ENCODE measurements at places on chromosomes 11 and 22.

DNA sequence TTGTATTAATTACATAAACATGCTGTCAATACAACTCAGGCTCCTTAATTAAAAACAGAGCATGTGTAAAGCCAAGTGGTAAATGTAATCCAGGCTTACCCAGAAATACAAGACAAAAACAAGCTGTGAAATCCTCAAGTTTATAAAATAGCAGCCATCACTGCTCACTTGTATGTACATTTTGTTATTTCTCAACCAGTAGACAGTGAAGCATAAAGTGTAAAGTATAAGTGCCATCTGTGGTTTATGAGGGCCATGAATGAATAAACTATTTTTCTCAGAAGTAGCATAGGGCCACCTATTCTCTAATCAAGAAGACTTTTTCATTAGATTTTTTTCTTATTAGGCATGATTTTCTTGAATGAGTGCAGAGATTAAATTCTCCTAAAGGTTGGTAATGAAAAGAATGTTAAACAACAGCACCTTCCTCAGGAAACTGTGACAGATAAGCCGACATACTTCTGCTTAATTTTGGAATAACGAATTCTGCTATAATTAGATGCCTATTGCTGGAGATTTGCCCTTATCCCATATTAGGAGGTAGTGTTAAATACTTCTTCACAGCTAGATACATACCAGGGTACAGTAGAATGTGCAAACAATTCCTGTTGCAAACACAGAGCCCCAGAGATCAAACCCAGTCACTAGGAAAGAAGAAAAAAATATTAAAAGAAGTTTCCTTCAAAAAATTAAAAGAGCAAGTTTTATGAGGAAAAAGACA is 13.0 kb downstream of the SLC5A12 start:
- H3K4me3 ChIP-seq: no peak overlapping the region
- H3K27ac ChIP-seq: no peak overlapping the region
- H3K36me3 ChIP-seq: no peaks in the 10 kb centered on the region
- H3K4me1 ChIP-seq: no peaks in the 10 kb centered on the region
- no peak for DNase-seq

DNA sequence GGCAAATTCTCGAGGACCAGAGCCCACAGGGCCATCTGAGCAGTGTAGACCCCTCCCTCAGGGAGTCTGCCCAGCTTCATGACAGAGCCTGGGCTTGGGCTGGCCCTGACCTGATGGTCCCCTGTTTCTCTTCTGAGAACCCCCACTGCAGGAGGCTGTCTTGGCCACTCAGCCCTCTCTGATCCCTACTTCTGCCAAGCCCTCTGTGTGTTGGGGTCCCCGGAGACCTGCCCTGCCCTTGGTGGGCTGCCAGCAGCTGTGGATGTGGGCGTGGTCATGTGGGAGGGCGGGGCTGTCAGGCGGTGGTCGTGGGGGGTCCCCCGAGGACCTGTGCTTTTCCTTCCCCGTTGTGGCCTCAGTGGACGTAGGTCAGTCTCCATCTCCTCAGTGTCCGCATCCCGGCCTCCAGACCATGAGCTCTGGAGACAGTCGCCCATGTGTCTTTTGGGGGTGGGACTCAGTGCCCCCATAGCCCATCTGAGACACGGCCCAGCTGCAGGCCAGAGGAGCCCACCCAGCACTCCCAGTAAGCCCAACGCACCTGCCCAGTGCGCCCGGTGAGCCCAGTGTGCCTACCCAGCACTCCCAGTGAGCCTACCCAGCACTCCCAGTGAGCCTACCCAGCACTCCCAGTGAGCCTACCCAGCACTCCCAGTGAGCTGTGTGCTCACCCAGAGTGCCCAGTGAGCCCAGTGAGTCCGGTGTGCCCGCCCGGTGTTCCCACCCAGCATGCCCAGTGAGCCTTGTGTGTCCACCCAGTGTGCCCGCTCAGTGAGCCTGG is 409.2 kb downstream of the TBC1D22A start:
- no peaks in the 10 kb centered on the region for H3K4me1 ChIP-seq
- H3K36me3 ChIP-seq: no peaks in the 10 kb centered on the region
- H3K27ac ChIP-seq: no peak overlapping the region
- DNase-seq: no peak
- no peaks in the 10 kb centered on the region for H3K27me3 ChIP-seq

DNA sequence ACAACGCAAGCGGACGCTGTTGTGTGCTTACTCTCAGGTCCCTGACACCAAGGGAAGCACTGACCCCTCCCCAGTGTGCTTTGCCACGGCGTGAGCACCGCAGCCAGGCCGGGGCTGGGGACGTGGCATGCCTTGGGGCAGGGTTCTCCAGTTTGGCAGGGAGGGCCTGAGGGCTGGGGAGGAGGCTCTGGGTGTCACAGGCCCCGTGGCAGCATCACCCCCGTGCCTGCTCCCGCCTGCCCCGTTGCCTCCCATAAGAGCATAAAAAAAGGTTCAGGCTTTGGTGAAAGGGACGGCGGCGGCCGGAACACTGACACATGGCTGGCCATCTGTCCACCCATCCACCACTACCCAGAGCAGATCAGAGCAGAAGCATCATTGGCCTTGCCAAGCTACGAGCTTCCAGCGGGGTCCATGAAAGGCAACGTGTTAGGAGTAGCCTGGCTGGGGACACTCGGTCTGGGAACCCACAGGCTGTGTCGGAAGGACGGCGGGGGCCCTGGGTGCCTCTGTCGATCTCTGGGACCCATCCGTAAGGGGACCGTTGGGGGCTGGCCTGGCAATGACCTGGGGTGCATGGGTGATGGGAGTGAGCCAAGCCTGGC is 183.0 kb downstream of the IGLL1 start:
- no peaks in the 10 kb centered on the region for H3K36me3 ChIP-seq
- H3K27me3 ChIP-seq: no peaks in the 10 kb centered on the region
- no peak overlapping the region for H3K27ac ChIP-seq
- DNase-seq: no peak

- H3K4me1 ChIP-seq: no peaks in the 10 kb centered on the region
- no peak for DNase-seq
- H3K27me3 ChIP-seq: no peaks in the 10 kb centered on the region
- H3K36me3 ChIP-seq: no peaks in the 10 kb centered on the region
- H3K4me3 ChIP-seq: no peak overlapping the region
Measured at GRCh38 chr11:93212094-93212493, 14.3 kb upstream of the SLC36A4 start.

DNA sequence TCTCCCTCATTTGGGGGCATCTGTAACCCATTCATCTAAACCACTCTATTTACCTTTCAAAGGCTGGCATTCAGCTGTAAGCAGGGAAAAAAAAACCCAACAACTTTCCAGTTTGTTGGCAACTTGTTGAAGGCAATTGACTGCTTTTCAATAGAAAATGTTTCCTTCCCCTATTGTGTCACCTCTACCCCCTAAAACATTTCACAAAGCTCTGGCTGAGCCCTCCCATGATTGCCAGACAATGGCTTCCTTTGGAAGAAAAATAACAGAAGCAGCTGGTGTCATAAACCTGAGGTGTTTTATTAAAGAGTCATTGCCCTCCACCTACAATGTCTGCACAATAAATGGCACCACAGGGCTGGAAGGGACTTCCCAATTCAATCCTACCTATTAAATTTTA is 22.1 kb upstream of the PSMA1 start:
- no peaks in the 10 kb centered on the region for H3K36me3 ChIP-seq
- no peak for DNase-seq
- no peak overlapping the region for H3K27ac ChIP-seq
- no peak overlapping the region for H3K4me3 ChIP-seq
- no peaks in the 10 kb centered on the region for H3K27me3 ChIP-seq

- H3K4me1 ChIP-seq: no peaks in the 10 kb centered on the region
- H3K27ac ChIP-seq: no peak overlapping the region
- H3K27me3 ChIP-seq: no peaks in the 10 kb centered on the region
- no peak for DNase-seq
- H3K4me3 ChIP-seq: no peak overlapping the region
- peaks cover 28% of the 10 kb centered on the region for H3K36me3 ChIP-seq
Measured at GRCh38 chr22:39416319-39416718, 16.7 kb downstream of the TAB1 start.

- no peak overlapping the region for H3K4me3 ChIP-seq
- peaks cover 4% of the 10 kb centered on the region for H3K27me3 ChIP-seq
- H3K36me3 ChIP-seq: no peaks in the 10 kb centered on the region
- DNase-seq: no peak
- peaks cover 8% of the 10 kb centered on the region for H3K4me1 ChIP-seq
Measured at GRCh38 chr11:36328966-36329673, 33.0 kb downstream of the PRR5L start.

DNA sequence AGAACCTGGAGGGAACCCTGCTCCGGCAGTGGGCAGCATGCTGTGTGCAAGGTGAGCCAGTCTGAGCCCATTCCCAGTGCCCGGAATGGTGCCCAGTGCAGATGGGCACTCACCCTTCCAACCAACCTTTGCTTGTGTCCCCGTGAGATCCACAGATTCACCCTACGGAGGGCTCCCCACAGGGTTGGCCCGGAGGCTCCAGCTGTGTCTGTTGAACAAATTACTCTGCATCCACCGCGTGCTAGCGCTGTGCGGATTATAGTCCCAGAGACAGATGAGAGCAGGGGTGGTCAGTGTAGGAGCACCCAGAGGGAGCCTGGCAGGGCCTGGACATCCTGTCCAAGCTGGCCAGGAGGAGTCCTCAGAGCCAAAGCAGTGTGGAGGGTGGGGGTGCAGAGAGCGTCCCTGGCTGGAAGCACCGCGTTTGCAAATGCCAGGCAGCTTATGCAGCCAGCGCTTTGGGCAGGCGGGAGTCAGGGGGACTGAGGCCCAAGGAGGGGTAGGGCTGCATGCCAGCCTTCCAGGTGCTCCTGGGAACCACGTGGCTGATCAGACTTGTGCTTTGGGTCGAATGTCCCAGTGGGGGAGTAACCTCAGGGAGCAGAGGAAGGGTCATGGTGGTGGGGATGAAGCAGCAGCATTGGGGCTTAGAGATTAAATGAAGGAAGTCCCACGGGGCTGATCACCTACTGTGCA is 80.5 kb downstream of the KCNQ1 start:
- H3K27ac ChIP-seq: no peak overlapping the region
- peaks cover 27% of the 10 kb centered on the region for H3K27me3 ChIP-seq
- no peak for DNase-seq
- H3K36me3 ChIP-seq: no peaks in the 10 kb centered on the region
- no peak overlapping the region for H3K4me3 ChIP-seq
- H3K4me1 ChIP-seq: peaks cover 2% of the 10 kb centered on the region

DNA sequence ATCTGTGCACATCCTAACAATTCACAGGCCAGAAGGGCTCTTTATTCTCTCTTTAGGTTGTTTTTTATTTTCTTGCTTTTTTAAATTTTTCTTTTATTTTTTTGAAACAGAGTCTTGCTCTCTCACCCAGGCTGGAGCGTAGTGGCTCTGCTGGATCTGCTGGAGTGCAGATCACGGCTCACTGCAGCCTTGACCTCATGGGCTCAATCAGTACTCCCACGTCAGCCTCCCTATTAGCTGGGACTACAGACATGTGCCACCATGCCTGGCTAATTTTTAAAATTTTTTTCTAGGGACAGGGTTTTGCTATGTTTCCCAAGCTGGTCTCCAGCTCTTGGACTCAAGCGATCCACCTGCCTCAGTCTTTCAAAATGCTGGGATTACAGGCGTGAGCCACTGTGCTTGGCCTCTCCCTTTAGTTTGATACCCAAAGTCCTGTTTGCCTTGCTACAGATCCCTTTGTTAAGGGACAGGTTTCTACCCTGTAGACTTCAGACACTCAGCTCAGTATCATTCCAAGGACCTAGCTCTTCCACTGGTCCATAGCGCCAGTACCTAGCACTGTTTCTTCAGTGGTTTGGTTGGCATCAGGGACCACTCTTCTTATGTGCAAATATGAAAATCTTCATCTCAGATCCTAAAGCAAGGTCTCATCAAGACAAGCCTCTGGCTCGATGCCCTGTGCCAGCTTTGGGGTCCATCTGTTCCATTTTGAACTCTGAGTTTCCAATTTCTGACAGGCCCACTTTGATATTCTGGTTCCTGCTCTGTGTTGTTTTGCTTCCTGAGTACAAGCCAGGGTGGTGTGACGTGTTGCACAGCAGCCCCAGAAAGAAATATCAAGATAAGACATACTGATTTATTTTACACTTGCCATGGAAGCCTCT is 211.7 kb downstream of the FAT3 start:
- no peak overlapping the region for H3K4me3 ChIP-seq
- no peaks in the 10 kb centered on the region for H3K27me3 ChIP-seq
- DNase-seq: no peak
- H3K36me3 ChIP-seq: no peaks in the 10 kb centered on the region

DNA sequence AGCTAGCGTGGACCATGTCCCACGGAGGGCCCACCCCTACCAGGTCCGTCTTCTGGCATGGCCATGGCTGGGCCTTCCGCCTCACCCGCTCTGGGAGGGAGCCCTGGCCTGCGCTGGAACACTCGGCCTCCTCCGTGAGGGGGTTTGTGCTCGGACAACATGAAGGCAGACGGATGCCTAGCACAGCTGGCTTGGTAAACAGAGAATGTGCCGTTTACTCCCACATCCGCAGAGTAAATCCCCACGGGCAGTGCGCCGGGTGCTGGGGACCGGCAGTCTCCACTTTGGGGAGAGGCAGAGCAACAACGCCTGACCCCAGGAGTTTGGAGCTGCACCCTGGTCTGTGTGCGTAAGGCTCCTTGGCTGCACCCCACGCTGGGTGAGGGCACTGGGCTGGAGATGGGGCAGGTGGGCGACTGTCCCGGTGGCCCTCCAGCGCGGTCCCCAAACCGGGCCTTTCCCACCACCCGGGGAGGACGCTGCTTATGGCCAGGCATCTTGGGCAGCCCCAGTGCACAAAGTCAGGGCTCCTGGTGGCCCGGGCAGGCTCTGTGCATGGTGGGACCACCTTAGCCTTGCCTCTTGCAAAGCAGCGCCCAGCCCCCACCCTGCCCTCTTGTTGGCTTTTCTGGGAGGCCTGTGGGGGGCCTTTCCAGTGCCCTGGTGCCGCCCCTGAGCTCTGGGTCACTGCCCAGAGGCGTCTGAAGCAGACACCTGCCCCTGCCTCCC is 30.7 kb upstream of the MUC5AC start:
- no peak for DNase-seq
- no peaks in the 10 kb centered on the region for H3K36me3 ChIP-seq
- no peak overlapping the region for H3K27ac ChIP-seq
- H3K4me1 ChIP-seq: no peaks in the 10 kb centered on the region

- DNase-seq: no peak
- H3K36me3 ChIP-seq: no peaks in the 10 kb centered on the region
- peaks cover 27% of the 10 kb centered on the region for H3K27me3 ChIP-seq
- no peak overlapping the region for H3K4me3 ChIP-seq
- H3K27ac ChIP-seq: no peak overlapping the region
- H3K4me1 ChIP-seq: no peaks in the 10 kb centered on the region
Measured at GRCh38 chr11:65745049-65745448, 24.5 kb upstream of the RNASEH2C start.

- peaks cover 30% of the 10 kb centered on the region for H3K27me3 ChIP-seq
- no peak for DNase-seq
- H3K4me1 ChIP-seq: peaks cover 7% of the 10 kb centered on the region
- no peak overlapping the region for H3K27ac ChIP-seq
Measured at GRCh38 chr11:289398-289711, 429 bp downstream of the PGGHG start.
